ENCODE measurements at places on chromosomes 3 and 15. TPM values are rescaled to one million over a fixed set of nuclear protein-coding genes. Genes with fewer than 3 reads are reported as not detected.

SEMA7A gene
- total RNA-seq = 0.53 TPM

MYL3 gene
- total RNA-seq = not detected

C3orf18 gene
- total RNA-seq = 3.4 TPM

ROPN1 gene
- total RNA-seq = not detected

SEMA6D gene
- 10.0 TPM for total RNA-seq

FGF7 gene
- under 0.01 TPM for total RNA-seq

MESP1 gene
- total RNA-seq = 0.36 TPM

ERICH6 gene
- not detected for total RNA-seq

CHMP2B gene
- total RNA-seq = 32.2 TPM

GP9 gene
- total RNA-seq = not detected

SLC12A6 gene
- 40.4 TPM for total RNA-seq

NANOGP8 gene
- total RNA-seq = not detected

MEF2A gene
- total RNA-seq = 63.4 TPM

KLHL40 gene
- total RNA-seq = under 0.01 TPM

P2RY14 gene
- not detected for total RNA-seq

CHST2 gene
- 7.8 TPM for total RNA-seq

TERC gene
- 117 TPM for total RNA-seq

SLC9C1 gene
- 0.57 TPM for total RNA-seq

SNX22 gene
- 1.5 TPM for total RNA-seq

APOD gene
- 6.8 TPM for total RNA-seq

RPS27L gene
- 207 TPM for total RNA-seq

ILDR1 gene
- total RNA-seq = not detected

HAPLN3 gene
- total RNA-seq = 9.3 TPM

GRAMD2A gene
- 0.72 TPM for total RNA-seq

RAMAC gene
- 20.2 TPM for total RNA-seq

ECE2 gene
- not detected for total RNA-seq

PXYLP1 gene
- 4.5 TPM for total RNA-seq
